Stimulated activated CD8-positive, alpha-beta memory T cell treated with anti-CD3 and anti-CD28 coated beads, Interleukin-4, amount 100 ng/mL, for 1 hour (primary cell): ENCODE measurements at places on chromosomes 12 and 14.

DNA sequence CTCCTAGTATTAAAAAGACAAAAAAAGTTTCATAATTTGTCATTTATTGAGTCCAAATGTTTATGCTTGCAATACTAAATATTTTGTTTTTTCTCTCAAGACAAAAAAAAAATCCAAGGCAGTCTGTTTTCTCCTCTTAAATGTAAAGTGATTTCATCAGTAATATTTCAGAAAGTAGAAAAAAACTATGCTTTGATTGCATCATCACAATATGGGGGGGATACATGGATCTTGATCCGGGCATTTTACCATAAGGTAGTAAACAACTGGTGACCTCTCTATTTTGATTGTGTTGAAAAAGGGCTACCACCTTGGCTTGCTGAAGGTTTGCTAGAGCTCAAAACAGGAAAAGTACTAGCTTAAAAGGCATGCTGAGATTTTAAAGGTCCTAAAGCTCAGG is 43.6 kb downstream of the ERGIC2 start:
- DNase-seq: no peak

GRCh38 chr12:122859303-122860039 is 24.2 kb downstream of the HIP1R start:
- no peak for DNase-seq

- DNase-seq: no peak
Measured at GRCh38 chr14:71776471-71777360, 155.5 kb upstream of the RGS6 start.

DNA sequence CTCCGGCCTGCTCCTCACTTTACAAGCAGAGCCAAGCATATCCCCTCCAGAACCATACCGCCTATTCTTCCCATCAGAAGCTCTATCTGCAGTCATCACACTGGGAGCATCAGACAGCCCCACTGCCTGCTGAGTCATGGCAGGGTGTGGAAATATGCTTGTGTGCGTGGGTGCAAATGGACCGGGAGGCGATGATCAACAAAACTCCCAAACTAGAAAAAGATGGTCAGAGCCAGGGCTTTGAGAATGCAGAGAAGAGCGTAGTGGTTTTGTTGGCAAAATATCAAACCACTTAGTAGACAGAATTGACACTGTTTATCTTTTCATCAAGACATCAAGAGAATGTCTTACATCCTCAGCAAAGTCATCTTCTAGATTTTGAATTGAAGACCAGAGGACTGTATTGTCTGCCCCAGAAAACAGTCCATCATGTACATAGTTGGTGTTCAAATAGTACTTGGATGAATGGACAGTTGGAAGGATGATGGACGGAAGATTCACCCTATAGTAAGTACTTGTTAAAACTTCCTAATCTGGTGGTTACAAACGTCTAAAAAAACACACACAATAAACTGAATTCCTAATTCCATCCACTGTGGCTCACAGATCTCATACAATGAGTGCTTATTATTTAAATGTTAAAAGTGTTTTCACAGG is 54.9 kb downstream of the VWF start:
- no peak for DNase-seq

GRCh38 chr14:43949400-43949799 is 557.7 kb downstream of the FSCB start:
- no peak for DNase-seq

DNA sequence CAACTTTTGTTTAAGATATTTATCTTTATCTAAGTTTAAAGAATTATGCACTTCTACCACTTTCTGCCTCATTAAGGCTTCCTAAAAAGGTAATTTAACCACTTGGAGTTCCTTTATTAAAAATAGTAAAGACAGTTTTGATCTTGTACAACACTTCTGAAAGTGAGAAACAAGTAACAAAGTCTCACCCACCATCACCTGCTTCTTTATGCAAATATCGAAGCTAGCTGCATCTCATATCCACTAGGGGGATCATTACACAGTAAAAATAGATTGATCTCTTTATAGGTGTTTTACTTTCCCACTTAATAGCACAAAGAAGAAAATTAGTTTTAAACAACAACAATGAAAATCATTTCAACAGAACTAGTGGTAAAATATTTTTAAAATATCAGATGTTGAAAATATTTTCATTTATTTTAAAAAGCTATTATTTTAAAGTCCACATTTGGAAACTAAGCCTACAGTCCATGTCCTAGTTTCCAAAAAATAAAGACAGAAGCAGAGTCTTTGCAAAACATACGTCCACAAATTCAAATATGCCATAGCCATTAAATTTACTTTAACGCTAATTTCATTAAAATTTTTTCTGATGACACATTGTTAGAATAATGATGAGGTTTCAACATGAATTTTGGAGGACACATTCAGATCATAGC is 160.0 kb upstream of the SOX5 start:
- DNase-seq: no peak

GRCh38 chr12:47545938-47546609 is 159.8 kb downstream of the RPAP3 start:
- DNase-seq: no peak

GRCh38 chr12:58774731-58775130 is 145.6 kb downstream of the LRIG3 start:
- DNase-seq: no peak

DNA sequence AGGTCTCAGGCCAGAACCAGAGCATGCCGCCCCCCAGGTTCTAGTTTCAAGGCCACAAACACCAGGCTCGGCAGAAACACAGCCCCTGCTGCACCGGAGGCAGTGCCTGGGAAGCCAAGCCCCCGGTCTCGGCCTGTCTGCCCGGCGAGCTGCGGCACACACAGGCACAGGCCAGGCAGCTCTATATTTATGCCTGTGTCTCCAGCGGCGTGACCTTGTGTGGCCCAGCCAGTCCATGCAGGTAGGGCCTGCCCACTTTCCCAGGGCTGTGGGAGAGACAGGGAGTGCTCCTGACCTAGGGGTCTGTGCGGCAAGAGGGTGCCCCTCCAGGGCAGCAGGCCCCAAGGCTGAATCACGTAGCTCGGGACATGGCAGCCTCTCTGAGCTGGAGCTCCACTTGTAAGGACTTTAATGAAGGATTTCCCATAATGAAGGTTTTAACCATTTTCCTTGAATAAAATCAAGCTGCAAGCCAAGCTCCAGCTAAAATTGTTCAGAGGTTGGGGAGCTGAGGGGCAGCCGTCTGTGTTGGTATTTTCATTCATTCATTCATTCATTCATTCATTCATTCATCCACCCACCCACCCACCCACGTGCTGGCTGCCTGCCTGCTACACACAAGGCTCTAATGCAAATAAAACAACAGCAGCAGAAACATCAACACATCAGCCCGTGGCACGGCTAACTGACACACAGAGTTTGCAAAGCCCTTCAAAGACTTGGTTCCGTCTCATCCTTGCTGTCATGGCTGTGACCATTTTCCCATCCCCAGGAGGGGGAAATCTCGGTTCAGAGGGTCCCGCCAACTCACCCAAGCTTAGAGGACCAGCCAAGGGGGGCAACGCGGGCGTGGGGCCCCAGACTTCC is 92.0 kb downstream of the RFLNA start:
- DNase-seq: no peak

DNA sequence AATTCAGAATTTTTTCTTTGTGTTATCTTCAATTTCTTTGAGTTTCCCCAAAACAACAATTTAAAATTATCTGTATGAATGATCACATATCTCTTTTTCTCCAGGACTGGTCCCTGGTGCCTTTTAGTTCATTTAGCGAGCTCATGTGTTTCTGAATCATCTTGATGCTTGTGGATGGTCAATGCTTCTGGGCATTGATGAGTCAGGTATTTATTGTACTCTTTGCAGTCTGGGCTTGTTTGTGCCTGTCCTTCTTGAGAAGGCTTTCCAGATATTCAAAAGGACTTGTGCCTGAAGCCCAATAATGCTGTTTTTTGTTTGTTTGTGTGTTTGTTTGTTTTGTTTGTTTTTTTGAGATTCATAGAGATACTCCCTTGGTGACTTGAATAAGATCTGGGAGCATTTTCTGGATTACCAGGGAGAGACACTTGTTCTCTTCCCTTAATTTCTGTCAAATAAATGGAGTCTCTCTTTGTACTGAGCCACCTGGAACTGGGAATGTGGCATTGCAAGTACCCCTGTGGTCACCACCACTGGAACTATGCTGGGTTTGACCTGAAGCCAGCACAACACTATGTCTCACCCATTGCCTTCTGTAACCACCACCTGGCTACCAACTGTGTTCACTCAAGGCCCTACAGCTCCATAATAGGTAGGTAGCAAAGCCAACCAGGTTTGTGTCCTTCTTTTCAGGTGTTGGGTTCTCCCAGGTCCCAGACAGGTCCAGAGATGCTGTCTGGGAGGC is 56.3 kb downstream of the SLC6A15 start:
- no peak for DNase-seq

- DNase-seq: no peak
Measured at GRCh38 chr12:1821805-1822204, 1.4 kb downstream of the LRTM2 start.

DNA sequence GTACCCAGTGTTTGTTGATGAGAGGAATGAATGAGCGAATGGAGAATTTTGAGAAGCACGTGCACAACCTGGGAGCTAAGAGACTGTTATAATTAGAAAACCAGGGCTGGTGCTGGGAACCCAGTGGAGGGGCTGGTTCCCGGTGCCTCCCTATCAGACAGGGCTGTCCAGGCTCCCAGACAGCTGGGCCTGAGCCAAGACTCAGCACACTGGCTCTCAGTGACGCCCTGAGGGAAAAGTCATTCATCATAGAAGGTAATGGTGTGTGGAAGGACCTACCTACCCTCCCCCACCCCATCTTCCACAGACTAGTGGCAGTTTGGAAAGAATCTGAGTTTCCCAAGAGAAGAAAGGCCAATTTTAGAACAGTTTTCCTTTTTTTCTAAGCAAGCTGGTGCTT is 34.7 kb downstream of the KCNA5 start:
- DNase-seq: no peak

DNA sequence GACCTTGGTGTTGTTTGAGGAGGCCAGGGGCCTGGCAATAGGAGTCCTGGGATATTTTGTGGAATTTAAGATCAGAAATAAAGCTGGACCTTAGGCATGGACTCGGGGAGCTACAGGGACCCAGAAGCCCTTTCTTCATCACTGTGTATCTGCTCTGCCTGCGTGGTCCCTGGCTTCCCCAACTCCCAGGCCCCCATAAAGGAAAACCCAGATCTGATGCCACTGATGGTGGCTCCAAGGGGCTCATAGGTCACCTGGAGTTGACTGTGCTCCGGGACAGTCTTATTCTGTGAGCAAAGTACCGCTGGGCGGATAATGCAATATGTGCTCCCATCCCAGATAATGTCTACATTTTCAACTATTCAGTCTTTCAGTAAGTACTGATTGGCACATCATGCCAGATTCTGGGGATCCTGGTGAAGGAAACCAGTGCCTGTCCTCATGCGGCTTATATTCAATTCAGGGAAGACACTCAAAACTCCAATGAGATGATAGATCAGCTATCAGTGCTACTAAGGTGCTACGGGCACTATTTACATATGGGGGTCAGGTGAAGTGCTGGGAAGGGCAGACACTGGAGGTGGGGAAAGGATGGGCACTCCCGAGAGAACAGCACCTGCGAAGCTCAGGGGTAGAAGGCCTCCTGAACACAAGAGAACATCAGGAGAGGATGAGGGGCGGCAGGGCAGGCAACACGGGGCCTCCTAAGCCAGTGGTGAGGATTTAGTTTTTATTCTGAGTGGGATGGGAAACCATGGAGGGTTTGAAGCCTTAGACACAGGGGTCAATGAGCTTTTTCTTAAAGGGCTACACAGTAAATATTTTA is 5.5 kb upstream of the SELPLG start:
- no peak for DNase-seq

GRCh38 chr12:121637231-121637914 is 11.0 kb downstream of the ORAI1 start:
- DNase-seq: no peak

GRCh38 chr12:94080341-94081009 is 67.9 kb upstream of the PLXNC1 start:
- DNase-seq: no peak

- DNase-seq: no peak
Measured at GRCh38 chr14:41749429-41749828, 142.8 kb downstream of the LRFN5 start.

DNA sequence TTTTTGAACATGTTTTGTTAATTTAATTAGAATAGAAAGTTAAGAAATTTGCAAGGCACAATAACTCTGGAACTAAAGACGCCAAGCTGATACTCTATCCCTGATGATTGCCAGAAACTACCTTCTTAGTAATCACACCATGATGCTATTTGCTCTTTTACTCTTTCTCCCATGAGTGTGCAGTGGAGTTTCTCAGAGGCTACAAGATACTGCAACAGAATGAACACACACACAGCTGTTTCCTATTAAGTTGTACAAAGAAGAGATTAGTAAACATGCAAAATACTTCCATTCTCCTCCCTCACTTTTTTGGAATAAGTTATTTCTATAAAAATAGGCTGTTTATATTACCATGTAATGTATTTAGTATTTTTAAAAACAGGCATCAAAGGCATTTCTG is 1367.5 kb downstream of the AACS start:
- DNase-seq: no peak

GRCh38 chr14:92033906-92034687 is 5.8 kb downstream of the TRIP11 start:
- no peak for DNase-seq

DNA sequence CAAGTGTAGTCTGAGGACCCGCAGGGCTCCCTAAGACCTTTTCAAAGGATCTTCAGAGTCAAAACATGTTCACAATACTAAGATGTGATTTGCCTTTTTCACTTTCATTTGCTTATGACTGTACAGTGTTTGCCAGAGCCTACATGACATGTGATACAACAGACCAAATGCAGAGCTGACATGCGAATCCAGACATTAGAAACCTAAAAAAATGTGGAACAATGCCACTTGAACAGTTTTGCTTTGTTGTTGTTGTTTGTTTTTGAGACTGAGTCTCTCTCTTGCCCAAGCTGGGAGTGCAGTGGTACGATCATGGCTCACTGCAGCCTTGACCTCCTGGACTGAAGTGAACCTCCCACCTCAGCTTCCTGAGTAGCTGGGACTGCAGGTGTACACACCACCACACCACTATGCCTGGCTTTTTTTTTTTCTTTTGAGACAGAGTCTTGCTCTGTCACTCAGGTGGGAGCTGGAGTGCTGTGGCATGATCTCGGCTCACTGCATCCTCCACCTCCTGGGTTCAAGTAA is 5.3 kb upstream of the RAB35 start:
- no peak for DNase-seq

DNA sequence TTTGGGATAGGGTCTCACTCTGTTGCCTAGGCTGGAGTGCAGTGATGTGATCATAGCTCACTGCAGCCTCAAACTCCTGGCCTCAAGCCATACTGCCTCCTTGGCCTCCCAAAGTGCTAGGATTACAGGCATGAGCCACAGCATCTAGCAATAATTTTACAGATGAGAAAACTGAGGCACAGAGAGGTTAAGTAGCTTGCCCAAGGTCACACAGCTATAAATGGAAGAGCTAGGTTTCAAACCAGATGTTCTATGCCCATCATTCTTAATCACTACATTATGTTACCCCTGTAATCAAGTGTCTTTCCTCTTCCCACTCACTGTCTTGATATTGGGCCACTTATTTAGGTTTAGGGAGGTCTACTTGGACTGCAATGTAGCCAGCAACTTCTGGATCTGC is 3.6 kb downstream of the SLC17A8 start:
- no peak for DNase-seq

GRCh38 chr12:3536096-3536875 is 45.3 kb downstream of the PRMT8 start:
- DNase-seq: no peak
